ENCODE measurements at places on chromosomes 12 and 14.

DNA sequence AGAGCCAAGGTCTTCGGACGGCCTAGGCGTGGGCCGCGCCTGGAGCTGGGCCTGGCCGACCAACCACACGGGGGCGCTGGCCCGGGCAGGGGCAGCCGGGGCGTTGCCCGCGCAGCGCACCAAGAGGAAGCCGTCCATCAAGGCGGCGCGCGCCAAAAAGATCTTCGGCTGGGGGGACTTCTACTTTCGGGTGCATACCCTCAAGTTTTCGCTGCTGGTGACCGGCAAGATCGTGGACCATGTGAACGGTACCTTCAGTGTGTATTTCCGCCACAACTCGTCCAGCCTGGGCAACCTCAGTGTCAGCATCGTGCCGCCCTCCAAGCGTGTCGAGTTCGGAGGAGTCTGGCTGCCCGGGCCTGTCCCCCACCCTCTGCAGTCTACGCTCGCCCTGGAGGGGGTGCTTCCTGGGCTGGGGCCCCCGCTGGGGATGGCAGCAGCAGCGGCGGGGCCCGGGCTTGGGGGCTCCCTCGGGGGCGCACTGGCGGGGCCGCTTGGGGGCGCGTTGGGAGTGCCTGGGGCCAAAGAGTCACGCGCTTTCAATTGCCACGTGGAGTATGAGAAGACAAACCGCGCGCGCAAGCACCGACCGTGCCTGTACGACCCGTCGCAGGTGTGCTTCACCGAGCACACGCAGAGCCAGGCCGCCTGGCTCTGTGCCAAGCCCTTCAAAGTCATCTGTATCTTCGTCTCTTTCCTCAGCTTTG, 4.4 kb upstream of the SHMT2 start:
- DNase-seq = peak; percentile 63

GRCh38 chr12:92756898-92757596, 54.3 kb downstream of the PLEKHG7 start:
- no peak for DNase-seq

DNA sequence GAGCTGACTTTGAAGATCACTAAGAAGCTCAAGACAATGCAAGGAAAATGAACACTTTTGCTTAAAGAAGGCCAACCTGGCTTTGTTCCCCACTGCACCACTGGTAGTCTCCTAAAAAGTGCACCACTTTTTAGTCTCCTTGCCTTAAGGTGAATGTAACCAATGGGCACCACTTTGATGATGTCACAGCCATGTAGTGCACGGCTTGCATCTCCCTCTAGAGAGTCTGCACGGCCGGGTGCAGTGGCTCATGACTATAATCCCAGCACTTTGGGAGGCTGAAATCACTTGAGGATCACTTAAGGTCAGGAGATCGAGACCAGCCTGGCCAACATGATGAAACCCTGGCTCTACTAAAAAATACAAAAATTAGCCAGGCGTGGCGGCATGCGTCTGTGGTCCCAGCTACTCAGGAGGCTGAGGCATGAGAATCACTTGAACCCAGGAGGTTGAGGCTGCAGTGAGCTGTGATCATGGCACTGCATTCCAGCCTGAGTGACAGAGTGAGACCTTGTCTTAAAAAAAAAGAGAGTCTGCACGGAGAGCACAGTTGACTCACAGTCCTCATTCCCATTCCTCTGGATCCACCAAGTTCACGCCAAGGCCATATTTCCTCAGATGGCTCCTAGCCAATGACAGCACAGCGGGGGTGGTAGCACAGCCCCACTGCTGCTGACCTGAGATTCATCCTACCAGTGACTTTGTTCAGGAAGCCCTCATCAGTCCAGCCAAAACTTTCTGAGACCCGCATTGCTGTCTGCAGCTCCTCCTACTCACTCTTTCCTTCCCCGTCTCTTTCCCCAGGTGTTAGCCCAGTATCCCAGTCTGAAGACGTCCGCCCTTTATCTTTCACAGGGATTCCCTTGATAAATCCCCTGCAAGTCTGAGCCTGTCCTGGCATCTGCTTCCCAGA, 16.5 kb upstream of the IFT81 start:
- peak; percentile 40 for DNase-seq

DNA sequence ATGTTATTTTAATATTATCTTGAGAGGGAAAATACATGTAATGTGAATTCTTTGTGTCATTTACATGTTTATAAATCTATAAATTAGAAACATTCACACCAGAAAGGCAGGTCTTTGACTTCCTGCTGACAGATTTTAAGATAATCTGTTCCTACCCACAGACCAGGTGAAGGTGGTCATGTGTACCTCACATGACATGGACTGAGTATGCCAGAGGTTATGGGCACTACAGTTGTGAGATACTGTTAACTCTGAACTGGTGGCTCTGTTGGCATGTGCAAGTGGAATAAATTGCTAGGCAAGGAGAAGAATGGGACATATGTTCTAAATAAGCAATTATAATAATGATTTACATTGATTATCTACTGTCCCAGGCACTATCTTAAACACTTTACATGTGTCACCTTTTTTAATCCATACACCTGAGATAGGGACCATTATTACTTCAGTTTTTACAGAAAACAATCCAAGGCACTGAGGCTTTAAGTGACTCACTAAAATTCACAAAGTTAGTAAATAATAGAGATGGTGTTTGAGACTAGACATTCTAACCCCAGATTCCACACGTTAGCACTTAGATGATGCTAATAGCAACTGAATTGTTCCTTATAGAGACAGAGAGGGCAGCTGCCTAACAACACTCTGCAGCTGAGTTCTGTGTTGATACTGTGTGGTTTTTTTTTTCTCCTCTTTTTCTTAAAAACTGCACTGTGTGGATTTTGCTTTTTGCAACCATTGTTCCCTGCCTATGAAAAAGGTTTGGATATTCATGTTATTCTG, 23.8 kb downstream of the SLC16A7 start:
- no peak for DNase-seq
